ENCODE measurements at places on chromosomes 13 and 19. TPM values are rescaled to one million over a fixed set of nuclear protein-coding genes. Genes with fewer than 3 reads are reported as not detected.

Gene SLC10A2
- not detected for total RNA-seq

Gene FGF22
- total RNA-seq = 2.4 TPM

DNA sequence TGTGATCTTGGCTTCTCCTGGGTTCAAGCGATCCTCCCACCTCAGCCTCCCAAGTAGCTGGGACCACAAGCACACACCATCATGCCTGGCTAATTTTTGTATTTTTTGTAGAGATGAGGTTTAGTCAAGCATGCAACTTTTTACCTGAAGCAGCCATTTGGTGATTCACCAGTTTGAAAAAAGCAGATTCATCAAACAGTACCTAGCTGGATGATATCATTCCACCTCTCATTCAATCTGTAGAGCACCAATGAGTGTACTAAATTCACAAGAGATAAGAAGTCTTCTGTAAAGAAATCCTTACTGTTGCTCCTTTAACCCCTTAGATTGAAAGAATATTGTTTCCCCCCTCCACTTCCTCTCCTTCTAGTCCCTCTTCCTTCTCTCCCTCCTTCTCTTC lies 261.1 kb upstream of the RFC3 start:
- H3K27ac ChIP-seq = no peak overlapping the region
- no peaks in the 10 kb centered on the region for H3K4me1 ChIP-seq
- no peaks in the 10 kb centered on the region for H3K36me3 ChIP-seq

DNA sequence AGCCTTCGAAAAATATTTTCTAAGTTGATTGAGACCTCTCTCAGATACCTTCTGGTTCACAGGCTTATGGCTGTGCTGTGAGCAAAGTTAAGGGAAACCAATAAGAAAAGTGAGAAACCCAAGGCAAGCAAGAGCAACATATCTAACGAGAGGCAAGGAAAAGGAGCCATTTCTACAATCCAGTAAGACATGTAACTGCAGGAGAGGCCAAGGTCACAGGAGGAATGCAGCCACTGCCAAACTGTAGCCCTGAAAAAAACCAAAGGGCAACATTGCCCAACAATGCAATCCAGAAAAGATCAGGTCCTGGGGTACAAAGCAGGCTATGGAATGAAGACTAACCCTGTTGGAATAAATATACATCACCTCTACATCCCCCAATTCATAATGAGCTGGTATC lies 21.3 kb downstream of the SCGB2B2 start:
- peaks cover 4% of the 10 kb centered on the region for H3K27me3 ChIP-seq
- DNase-seq = no peak
- no peak overlapping the region for H3K27ac ChIP-seq
- peaks cover 9% of the 10 kb centered on the region for H3K36me3 ChIP-seq
- H3K4me3 ChIP-seq = no peak overlapping the region

Gene SULT2B1
- not detected for total RNA-seq
